ENCODE measurements at places on chromosomes 2 and 18.

- no peak for DNase-seq
These were observed 5.2 kb downstream of the DYSF start for GRCh38 chr2:71458413-71459083.

DNA sequence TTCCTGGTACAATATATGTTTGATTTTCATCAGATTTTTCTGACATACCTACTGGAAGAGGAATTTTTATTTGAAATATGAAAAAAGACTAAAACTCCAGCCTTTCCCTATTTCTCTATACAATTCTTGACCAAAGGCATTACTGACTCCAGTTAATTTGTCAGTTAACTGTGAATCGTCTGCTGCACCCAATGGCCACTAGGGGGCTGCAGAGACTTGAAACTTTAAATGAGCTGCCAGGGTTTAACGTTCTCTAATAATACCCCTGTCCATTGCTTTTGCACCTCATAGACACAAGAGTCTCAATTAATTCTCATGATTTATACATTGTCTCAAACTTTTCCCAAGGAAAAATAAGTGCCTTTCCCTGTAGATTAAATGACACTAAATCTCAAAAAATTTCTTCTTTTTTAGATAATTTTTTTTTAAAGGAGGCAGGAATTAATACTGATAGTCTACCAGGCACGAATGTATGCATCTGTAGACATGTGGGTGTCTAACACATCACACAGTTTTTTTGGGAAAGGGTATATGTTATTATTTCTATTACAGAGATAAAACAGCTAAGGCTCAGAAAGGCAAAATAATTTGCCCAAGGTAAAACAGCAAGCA, 1.8 kb upstream of the ALK start:
- DNase-seq = no peak

DNA sequence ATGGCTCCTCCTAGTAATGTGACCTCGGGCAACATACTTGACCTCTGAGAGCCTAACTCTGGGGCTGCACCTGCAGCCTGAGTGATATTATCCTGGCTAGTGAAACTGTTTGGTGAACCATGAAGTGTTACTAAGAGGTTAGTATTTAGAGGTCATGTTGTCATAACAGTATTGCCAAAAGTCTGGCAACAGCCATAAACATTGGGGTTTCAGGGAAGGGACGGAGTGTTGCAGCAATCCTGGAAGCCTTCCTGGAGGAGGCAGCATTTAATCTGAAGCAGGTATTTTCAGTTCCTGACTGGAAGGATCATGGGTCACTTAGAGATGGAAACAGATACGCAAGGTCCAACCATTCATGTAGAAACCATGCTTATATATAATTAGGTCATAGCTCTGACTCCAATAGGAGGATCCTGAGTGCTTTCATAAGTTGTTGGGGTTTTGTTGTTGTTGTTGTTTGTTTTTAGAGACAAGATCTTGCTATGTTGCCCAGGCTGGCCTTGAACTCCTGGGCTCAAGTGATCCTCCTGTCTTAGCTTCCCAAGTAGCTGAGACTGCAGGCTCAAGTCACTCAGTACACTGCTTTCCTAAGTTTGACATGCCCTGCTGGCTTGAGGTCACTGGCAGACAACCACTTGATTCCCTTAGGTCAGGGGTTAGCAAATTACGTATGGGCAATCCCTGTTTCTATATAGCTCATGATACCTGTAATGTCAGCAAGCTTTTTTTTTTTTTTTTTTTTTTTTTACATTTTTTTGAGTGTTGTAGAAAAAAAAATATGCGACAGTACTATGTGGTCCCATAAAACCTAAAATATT, 21.5 kb downstream of the GPR39 start:
- DNase-seq = no peak

GRCh38 chr2:168740360-168740759, 62.1 kb upstream of the NOSTRIN start:
- DNase-seq = no peak

- DNase-seq = no peak
These were observed 89.4 kb upstream of the ASB18 start for GRCh38 chr2:236353594-236353942.

DNA sequence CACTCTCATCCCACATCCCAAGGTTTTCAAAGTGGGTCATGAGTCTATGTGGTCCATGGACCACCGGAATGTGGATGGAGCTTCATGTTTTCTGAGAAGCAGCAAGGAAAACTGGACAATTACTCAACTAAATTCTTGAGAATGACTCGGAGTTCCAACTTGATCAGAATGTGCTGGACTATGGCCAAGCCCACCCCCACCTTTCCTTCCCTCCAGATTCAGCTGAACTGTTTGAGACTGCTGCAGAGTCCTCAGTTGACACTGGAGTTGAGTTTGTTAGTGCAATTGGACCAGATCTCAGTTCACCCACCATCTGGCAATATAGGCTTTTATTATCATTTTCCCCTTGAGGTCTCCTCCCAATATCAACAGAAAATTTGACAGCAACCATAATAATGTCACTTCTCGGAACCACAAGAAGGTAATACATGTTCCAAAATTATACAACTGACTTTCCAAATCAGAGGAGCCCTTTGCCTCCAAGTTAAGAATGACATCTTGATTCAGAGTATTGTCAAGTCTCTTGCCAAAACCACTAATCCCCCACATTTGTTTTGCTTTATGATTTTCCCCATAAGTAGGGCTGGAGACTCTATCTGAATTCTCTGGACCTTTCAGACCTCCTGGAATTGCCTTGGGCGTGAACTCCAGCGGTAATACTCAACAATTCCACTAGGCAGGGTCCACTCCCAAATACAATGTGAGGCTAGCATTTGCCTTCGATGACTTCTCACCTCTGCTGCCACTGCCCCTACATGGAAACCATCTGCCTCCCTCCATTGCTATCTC, 8.8 kb downstream of the COL4A4 start:
- no peak for DNase-seq

GRCh38 chr2:197205585-197206215, 104.9 kb downstream of the ANKRD44 start:
- no peak for DNase-seq

DNA sequence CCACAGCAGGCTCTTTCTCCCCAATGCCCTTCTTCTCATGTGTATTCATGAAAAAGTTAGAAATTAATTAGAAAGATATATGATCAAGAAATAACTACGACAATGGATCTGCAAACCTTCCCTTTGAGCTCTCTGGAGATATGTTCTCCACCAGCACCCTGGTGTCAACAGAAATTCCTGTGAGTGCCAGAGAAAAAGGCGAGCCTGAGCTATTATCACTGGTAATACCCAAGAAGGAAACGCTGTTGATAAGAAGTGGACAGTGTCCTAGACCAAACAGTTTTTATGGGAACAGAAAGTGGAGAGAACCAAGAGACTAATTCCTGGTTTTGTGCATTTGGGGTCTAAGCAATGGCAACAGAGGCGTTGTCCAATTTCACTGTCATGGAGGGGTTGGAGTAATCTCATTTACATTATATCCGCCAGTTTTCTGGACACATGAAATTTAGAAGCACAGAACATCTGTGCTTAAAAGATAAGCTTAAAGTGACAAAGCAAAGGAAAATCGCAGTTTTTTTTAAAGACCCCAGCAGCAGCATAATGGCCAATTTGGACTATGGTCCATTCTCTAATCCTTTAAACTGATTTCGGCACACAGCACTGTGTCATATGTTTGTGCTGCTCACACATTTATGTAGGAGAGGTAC, 47.2 kb upstream of the CDC42EP3 start:
- no peak for DNase-seq

DNA sequence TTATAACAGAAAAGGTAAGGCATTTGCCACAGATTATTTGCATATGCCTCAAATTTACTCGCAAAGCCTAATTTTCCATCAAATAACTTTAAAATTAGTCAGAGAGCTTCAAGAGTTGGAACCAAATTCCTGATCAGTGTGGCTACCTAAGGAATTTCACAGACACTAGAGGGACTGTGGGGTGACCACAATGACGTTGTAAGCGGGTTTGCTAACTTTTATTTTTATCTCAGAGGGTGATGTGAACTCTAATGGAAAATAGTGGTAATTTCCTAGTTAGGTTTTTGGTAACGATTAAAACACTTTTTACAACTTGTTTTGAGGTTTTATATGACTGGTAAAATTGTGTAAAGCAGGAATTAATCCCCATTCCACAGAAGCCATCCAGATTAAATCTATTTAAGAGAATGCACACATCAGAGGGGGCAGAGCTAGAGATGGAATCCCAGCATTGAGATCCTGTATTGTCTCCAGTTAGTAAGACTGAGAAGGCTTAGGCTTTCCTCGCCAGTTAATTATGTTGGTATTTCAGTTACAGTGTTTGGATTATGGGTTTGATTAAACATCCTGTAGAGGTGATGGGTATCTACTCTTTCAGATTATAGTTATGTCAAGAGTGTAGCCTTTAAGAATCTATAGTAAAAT, 129.0 kb downstream of the GPD2 start:
- no peak for DNase-seq

DNA sequence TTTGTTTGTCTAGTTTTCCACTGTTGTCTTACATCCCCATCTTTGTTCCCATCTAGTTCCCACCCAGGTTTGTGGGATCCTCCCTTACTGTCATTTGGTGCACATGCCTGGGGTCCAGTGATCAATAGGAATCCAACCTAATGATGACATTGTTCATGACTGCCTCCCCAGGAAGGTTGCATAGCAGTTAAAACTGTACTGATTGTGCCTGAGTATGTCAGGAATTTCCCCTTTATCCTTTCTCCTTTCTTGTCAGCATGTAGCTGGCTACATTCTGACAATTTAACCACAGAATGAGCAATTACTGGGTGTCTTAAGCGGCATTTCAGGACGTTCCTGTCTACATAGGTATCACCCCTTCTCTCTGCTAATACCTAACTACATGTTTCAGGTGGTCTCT, 653.0 kb downstream of the CNTNAP5 start:
- no peak for DNase-seq

- DNase-seq = no peak
These were observed 692.7 kb downstream of the SOCS6 start for GRCh38 chr18:70981400-70982140.

- DNase-seq = no peak
These were observed 906.9 kb upstream of the TMEFF2 start for GRCh38 chr2:193101591-193101990.

GRCh38 chr2:12429779-12430406, 286.8 kb upstream of the TRIB2 start:
- no peak for DNase-seq
